ENCODE measurements at places on chromosomes 5 and 9. TPM values are rescaled to one million over a fixed set of nuclear protein-coding genes. Genes with fewer than 3 reads are reported as not detected.

The S100Z gene
- total RNA-seq = not detected

- DNase-seq = no peak
These were observed 16.3 kb upstream of the RAD23B start for GRCh38 chr9:107266624-107267368.

GRCh38 chr9:133109931-133110650 lies 10.9 kb downstream of the RALGDS start:
- DNase-seq = no peak

GRCh38 chr5:51685419-51685818 lies 302.2 kb downstream of the ISL1 start:
- DNase-seq = no peak

The LHX6 gene
- total RNA-seq = 0.26 TPM

GRCh38 chr5:53819482-53819881 lies 259.0 kb downstream of the NDUFS4 start:
- no peak for DNase-seq

GRCh38 chr5:7877851-7878250 lies 8.9 kb downstream of the MTRR start:
- peak; percentile 23 for DNase-seq

The REEP2 gene
- total RNA-seq = 0.81 TPM

The GABRP gene
- total RNA-seq = not detected

- DNase-seq = no peak
These were observed 281.1 kb upstream of the PCSK5 start for GRCh38 chr9:75609401-75609800.

- DNase-seq = no peak
These were observed 6.3 kb downstream of the FOXD1 start for GRCh38 chr5:73442231-73442811.

DNA sequence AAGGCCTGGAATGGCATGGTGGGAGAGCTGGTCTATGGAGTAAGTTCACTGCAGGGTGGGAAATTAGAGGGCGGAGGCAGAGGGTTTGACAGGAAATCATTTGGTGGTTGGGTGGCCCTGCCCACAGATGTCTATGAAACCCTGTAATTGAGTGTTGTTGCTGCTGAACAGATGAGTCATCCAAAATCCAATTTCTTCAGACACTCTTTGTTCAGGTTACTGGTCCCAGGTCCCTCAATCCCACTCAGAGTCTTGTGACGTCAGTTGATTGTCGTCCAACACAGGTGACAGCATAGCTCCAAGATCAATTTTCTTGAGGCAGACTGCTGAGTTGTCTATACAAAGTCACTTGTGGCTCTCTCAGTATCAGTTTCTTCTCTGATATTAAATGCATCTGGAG lies 208.6 kb downstream of the GRIA1 start:
- DNase-seq = peak; percentile 20

DNA sequence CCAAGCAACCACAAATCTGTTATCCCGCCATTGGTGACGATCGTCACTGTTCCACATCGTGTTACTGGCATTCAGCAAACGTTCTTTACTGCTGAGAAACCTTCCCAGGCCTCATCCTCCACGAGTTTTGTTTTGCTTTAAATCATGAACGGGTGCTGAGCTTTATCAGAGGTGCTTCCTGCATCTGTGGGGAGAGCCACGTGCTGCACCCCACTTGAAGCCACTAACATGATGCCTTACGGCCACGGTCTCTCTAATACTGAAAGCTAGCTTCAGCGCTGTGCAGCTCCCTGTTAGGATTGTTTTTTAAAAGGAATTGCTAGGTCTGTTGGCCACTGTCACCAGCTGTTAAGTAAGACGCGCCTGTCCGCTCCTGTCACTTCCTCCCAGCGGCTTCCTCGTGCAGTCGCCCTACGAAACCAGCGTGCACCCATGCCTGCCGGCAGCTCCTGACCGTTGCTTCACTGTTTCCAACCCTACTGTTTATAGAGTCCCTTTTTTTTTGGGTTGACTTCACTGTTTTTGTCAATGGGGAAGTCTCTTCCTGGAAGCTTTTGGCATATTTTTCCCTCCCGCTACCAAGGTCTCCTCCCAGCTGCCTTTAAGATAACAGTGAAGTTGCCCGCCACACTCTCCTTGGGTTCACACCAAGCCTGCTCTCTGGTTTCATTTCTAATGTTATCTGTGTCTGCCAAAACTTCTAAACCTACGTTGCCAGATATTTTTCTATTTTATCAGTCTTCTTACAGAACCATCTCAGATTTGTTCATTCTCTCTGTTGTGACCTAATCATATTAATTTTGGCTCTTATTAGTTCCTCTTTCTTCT lies 20.3 kb downstream of the LPCAT1 start:
- no peak for DNase-seq

- no peak for DNase-seq
These were observed 111.9 kb downstream of the FEM1C start for GRCh38 chr5:115432691-115433090.

GRCh38 chr9:95953986-95954385 lies 78.5 kb downstream of the ERCC6L2 start:
- DNase-seq = no peak

DNA sequence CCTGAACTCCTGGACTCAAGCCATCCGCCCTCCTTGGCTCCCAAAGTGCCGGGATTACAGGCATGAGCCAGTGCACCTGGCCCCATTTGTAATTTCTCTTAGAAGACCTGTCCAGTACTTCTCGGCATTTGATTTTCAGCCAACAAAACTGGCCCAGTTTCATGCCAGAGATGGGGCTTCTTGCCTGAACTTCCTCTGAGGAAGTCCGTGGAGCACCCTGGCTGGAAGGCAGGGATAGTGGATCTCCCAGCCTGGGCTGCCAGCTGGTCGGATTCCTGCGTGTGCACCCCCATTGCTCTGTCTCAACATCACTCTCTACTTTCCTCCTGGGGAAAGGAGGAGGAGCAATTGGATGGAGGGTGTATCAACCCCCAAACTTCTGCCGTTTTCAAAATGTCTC lies 39.0 kb downstream of the FAM78A start:
- DNase-seq = no peak

- DNase-seq = no peak
These were observed 47.4 kb upstream of the OLFM1 start for GRCh38 chr9:135039916-135040645.

The NR5A1 gene
- not detected for total RNA-seq

DNA sequence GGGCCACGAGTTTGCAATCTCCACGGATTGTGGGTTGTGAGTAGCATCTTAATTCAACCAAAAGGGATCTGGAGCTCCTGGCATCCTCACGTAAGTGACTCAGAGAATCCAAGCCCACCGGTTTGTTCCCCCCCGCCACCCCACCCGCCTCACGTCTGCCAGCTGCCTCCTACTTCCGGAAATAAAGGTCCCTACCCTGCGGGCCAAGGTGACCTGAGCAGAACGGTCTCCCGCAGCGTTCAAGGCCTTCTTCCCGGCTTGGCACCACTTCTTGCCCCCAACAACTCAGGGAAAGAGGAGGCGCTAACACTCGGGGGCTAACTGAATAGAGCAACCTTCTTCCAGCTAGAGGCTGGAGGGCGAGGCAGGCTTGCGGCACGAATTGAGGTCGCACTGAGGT lies 8.8 kb upstream of the GPRIN1 start:
- no peak for DNase-seq

The PTGR1 gene
- 27.8 TPM for total RNA-seq

DNA sequence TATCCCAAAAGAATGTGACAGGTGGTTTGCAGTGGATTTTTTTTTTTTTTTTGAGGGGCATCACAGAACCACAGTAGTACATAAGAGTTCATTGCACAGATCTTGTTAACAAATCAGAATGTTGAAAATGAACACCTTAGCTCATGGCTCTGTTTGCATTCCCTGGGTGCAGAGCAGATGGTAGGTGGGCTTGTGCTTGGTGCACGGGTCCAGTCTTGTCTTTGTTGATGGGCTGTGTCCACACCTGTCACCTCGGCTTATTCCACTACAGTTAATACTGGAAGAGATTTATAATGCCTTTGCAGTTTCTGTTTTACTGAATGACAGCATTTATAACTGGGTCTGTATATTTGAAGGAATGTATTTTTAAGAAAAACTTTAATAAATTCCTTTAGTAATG lies 146.6 kb downstream of the KDM4C start:
- no peak for DNase-seq

DNA sequence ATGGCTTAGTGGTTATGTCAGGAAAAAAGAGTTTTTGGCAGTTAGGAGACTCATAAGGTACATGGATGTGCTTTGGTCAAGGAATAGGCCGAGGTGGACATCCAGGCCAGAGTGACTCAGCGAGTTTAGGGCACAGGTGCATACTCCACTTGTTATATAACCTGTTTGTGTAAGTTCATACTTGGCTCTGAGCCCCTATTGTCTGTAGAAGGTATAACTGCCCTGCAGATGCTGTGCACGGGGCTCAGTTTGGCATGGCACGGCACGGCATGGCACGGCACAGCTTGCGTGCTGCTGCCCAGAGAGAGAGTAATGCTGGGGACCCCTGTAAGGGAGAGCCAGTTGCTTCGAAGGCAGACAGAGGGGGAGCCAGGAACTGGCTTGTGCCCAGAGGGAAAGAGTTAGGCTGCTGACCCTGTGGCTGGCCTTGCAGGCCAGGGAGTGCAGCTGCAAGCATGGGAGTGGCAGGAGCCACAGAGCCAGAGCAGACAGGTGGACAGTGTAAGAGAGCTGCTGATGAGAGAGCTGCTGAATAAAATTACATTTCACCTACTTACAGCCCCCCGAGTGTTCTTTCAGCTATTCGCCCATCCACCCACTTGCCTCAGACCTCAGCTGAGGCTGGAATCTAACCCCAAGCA lies 32.2 kb downstream of the GCNT4 start:
- DNase-seq = no peak

The DNM1 gene
- total RNA-seq = 2.0 TPM

DNA sequence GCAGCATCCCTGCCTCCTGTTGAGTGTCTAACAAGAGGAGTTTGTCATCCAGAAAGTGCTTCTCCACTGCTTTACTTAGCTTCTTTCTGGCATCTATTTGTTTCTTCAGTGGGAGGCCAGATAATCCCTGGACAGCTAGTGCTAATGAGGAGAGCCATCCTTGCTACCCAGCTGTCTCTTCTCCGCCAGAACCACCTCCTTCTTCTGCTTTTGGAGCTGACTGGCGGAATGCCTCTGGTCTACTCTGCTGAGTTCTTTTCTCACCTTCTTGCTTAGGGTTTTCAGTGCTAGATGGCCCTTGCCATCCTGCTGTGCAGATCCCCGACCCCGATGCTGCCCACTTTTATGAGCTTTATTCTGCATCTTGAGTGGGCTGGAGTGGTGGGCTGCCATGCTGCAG lies 145.8 kb downstream of the GPBP1 start:
- DNase-seq = no peak
